ENCODE measurements at places on chromosomes 1 and 21. TPM values are rescaled to one million over a fixed set of nuclear protein-coding genes. Genes with fewer than 3 reads are reported as not detected.

The RAB42 gene
- 1.1 TPM for total RNA-seq

The ASTN1 gene
- total RNA-seq, result not detected

The FCAMR gene
- total RNA-seq, result not detected

The ATXN7L2 gene
- total RNA-seq, result 4.5 TPM

The IFI44 gene
- total RNA-seq, result 259 TPM

The CRNN gene
- not detected for total RNA-seq

The GPR37L1 gene
- 0.12 TPM for total RNA-seq

The TMEM240 gene
- total RNA-seq, result 5.0 TPM
